Activated CD4-positive, CD25-positive, alpha-beta regulatory T cell (primary cell): ENCODE measurements at places on chromosomes 5 and 9.

DNA sequence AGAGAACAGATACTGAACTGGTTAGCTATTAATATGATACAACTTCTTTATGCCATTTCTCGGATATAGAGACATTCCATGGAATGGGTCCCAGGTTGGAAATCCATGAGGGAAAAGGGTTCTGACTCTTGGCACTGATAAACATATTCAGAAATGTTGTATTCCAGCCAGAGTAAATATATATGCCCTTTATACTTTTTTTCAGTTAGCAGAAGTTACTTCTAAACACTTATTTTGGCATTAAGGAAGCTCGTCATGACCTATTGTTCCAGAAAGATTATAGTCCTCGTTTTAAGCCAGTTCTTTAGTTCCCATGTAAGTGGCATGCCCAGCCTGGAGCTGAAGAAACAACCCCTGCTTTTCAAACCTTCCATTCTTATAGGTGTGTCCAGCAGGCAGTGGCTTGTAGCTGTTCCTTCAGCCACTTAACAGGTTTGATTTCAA lies 181.6 kb downstream of the CD180 start:
- no peak for DNase-seq

DNA sequence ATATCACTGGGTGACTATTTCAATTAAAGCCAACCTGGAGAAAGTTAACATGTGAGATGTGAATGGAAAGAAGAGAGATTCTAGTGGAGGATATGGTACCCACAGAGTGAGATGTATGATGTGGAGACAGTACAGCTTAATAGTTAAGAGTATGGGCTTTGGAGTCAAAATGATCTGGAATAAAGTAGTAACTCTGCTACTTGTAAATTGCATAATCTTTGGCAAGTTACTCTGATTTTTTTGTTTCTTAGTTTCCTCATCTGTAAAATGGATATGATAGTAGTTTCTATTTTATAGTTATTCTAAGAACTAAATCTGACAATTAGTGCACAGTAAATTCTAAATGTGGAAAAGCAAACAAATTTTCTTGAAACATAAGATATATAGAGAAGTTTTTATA lies 79.2 kb downstream of the ISOC1 start:
- DNase-seq, result no peak

DNA sequence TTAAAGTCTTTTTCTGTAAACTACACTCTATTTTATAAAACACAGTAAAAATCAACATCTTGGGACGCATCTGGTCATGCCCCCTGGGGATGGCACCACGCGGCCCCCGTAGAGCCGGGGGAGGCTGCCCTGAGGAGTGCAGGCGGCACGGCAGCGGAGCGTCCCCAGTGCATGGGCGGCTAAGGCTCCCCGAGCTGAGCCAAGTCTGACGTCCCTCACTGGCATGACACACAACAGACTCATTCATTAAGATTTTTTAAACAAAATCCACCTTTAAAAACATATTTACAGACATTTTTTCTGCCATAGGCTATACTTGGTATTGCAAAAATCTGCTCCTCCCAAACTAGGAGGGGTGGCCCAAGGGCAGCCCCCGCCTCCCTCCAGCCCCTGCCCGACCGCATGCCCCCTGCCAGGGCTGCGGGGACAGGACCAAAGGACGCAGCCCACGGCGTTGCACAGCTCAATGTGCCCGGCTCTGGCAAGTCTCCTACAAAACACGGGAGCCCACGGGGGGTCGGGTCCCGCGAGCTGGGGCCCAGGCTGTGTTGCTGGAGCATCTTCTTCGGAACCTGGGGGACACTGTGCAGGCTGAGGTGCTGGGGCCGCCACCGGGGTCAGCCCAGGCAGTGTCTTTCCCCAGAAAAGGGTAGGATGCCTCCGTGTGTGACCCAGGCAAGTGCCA lies 11.8 kb upstream of the SEC16A start:
- no peak for DNase-seq

GRCh38 chr5:139494256-139494655 lies 11.7 kb upstream of the STING1 start:
- no peak for DNase-seq

- DNase-seq, result no peak
Measured at GRCh38 chr5:13378091-13378490, 566.4 kb downstream of the DNAH5 start.

- DNase-seq, result no peak
Measured at GRCh38 chr9:17978773-17979172, 399.9 kb downstream of the SH3GL2 start.

DNA sequence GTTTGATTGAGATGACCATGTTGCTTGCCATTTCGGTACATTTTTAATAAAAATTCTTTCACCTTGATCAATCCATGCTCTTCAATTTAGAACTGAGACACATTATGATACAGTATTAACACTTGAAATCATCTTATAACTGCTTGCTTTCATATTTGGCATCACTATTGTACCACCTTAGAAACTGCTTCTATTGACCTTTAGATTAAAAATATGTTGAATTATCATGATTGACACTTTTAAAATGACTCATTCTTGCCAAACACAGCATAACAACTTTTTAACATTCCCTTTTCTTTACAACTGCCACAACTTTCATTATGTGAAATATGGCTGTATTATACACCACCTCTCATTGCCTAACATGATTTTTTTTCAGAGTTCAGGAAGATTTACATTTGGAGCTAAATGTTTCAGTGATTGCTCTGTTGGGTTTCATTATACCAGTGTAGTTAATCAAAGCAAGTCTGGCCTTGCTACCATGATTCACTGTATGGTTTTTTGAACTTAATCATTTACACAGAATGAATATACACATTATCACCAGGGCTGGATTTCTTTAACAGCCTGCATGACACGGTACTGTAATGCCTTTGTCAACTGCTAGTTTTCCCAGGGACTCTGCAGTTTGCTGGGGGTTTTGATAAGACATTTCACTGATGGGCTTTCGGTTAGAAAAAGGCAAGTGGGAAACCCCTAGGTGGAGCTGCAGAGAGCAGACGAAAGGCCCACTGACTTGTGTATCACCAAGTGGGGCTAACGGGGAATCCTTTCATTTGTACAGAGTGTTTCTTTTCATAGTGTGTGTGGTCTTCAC lies 93.6 kb upstream of the TLE4 start:
- DNase-seq, result no peak

DNA sequence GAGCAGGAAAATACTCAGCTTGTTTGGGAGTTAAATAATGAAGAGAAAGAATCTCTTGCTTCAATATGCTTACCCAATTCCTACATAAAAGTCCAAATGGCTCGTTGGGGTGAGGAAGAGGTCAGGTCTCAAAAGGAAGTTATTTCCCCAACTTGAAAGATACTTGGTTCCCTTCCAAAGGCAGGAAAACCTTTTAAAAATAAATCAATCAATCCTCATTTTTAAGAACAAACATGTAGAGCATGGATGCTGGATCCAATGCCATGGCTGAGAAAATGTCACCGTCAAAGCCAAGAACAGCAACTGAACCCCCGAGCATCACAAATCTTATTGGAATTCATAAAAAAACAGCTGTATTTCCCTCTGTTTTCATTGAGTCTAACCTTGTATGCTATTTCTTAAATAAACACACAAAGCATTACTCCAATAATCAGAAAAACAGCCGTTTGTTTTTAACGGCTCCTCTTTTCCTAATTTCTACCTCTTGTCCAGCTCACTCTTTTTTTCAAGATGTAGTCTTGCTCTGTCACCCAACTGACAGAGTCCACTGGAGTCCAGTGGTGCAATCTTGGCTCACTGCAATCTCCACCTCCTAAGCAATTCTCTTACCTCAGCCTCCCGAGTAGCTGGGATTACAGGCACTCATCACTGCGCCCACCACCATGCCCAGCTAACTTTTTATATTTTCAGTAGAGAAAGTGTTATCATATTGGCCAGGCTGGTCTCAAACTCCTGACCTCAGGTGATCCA lies 140.7 kb downstream of the GNA14 start:
- no peak for DNase-seq

- peak; percentile 92 for DNase-seq
Measured at GRCh38 chr9:68779558-68780379, 74.7 kb downstream of the PIP5K1B start.

DNA sequence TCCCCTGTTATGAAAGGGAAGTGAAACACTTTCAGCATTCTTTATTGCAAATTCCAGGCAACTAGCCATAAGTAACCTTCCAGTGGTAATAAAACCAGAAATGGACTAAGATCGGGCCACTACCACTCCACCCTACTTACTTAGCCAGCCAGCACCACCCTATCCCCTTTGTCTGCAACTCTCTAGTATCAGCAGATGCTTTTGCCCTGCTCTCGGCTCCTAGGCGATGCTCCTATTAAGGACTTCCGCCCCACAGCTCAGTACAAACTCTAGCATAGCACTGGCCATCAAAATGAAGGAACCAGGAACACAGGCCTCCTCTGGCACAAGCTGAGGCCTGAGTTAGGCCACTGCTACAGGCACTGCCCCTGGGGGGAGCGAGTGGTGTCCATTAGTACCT lies 81.2 kb downstream of the GLDC start:
- DNase-seq, result no peak

DNA sequence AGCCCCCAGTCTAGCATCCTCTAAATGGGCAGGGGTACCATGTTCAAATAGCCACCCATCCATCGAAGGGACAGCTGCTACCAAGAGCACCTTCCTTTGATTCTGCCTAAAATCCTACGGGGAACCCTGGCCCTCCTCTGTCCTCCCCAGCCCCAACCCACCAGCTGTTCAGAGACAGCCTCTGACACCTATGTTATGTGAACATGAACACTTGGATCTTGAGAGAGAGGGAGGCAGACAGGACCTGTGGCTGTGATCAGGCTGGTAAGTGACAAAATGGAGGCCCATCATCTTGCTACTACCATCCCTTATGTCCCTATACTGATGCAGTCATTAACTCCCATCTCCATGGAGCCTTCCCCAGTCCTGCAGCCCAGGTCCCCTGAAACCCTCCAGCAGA lies 8.2 kb downstream of the SLC23A1 start:
- no peak for DNase-seq

DNA sequence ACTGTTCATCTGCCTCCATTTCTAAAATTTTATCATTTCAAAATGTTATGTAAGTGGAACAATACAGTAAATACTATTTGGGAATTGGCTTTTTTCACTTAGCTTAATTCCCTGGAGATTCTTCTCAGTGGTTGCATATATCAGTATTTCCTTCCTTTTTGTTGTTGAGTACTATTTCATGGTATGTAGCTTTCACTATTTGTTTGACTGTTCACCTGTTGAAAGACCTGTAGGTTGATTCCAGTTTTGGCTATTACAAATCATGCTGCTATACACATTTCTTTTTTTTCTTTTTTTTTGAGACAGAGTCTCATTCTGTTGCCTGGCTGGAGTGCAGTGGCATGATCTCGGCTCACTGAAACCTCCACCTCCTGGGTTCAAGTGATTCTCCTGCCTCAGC lies 33.0 kb upstream of the PWWP2A start:
- no peak for DNase-seq

GRCh38 chr9:81984928-81985327 lies 3.6 kb upstream of the SPATA31D1 start:
- no peak for DNase-seq

DNA sequence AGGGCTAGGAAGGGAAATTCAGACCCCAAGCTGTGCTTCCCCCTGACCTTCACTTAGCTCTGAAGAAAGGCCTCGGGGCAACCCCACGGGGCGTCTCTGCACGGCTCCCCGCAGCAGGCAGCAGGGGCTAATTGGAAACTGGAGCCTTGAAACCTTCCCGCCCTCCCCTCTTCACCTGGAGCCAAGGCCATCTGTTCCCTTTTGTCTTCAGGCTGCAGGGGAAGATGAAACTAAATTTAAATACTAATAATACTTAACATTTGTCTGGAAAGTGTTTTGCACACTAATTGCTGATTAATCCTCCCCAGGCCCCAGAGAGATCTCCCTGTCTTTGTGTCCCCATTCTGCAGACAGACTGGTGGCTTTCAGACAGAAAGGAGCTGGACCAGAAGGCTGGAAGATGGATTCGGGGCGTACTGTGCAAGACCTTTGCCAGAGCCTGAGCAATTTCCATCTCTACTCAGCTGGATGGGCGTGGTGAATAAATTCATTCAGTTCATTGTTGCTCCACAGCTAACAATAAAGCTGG lies 34.1 kb upstream of the CPLX2 start:
- DNase-seq, result no peak

DNA sequence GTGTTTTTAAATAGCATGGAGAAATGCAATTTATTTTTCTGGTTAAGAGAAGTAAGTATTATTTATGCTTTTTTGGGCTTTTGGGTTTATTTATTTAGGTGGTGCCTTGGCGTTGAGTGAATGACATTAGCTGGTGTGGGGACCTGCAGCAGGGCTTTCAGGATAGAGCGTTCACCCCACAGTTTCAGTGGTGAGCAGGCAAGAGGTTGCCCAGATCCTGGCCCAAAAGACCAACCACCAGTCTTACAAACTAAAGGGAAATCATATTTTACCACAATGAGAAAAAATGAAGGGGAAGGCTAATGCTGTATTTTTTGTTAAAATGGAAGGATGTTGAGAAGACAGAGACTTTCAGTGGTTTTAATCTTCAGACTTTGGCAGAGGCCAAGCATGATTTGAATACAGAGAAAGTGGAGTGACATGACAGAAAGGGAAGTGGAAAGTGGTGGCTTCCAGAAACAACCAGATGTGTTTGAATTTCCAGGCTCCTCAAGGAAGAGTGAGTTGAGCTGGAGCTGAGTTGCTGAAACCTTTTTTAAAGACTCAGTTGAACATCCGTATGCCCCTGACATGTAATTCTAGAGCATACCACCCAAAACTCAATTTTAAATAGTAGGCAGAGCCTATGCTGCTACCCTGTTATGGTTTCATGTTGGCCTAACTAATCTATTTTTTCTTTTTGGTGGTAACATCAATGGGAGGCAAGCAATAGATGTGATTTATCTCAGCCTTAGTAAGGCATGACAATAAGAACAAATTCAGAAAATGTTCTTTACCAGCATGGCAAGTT lies 94.8 kb downstream of the AOPEP start:
- no peak for DNase-seq

- DNase-seq, result no peak
Measured at GRCh38 chr5:31809050-31809870, 170.3 kb downstream of the PDZD2 start.

DNA sequence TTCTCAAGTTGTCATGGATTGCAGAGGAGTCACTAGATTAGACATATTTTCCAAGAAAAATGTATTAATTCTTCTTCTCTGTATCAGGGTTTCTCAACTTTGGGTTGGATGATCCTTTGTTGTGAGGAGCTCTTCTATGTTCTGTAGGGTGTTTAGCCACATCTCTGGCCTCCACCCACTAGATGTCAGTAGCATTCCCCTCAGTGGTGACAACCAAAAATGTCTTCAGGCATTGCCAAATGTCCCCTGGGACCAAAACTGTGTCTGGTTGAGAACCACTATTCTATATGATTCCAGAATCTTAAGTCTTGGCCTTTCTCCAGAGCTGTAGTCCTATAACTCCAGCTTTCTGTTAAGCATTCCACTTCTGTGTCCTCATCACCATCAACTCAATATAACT lies 220.9 kb downstream of the KIAA0825 start:
- DNase-seq, result no peak

- DNase-seq, result no peak
Measured at GRCh38 chr5:65050140-65050539, 281.4 kb downstream of the CWC27 start.

GRCh38 chr5:80895523-80895922 lies 64.6 kb upstream of the RASGRF2 start:
- DNase-seq, result no peak

- DNase-seq, result no peak
Measured at GRCh38 chr9:2913026-2913425, 69.1 kb upstream of the PUM3 start.
